NCI-H82 (cell line): ENCODE measurements at places on chromosomes 4 and X.

DNA sequence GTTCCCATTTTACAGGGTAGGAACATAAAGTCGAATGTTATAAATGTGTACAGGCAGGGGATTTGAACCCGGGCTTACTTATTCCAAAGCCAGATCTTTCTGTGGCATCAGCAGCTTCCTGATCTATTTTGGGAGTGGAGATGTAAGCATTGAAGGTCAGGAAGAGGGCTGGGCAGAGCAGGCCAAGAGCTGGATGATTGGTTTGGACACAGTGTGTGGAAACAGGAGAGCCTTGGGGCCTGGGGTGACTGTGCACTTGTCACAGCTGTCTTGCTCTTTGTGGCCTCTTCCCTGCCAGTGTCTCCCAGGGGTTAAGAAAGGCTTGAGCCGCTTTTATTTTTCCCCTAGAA, 127.9 kb upstream of the ENPP6 start:
- DNase-seq, result no peak

DNA sequence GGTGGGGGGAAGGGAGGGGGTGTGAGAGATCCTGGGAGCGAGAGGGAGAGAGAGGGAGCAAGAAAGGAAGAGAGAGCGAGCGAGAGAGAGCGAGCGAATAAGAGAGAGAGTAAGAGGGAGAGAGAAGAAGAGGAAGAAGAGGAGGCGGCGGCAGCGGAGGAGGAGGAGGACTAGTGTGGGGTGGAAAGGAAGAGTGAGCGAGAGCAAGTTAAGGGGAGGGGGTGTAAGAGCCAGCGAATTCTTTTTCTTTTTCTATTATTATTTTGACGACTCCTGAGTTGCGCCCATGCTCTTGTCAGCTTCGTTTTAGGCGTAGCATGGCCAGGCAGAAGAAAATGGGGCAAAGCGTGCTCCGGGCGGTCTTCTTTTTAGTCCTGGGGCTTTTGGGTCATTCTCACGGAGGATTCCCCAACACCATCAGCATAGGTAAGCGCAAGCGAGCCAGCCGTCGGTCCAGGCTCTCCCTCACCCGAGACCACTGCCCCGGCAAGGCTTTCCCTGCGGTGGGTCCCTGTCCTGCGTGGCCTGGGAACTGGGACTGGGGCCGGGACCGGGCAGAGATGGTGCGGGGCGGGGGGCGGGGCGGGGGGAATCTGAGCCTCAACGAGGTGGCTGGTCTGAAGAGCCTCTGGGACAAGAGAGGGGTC, at the start of gene GRIA3:
TSS of gene GRIA3 (plus strand) at position 60 of the 647 bp plus-strand sequence. CDS start at position 318, 258 bp downstream.
- peak; percentile 40 for DNase-seq

GRCh38 chrX:41529221-41529620, 82.1 kb downstream of the NYX start:
- no peak for DNase-seq

- no peak for DNase-seq
These were observed 19.2 kb downstream of the CC2D2A start for GRCh38 chr4:15488658-15489470.

GRCh38 chr4:25131381-25131780, 28.9 kb downstream of the SEPSECS start:
- no peak for DNase-seq

GRCh38 chr4:172601195-172601594, 567.4 kb upstream of the GALNT7 start:
- no peak for DNase-seq

GRCh38 chr4:158065603-158066002, 107.2 kb downstream of the GASK1B start:
- no peak for DNase-seq

GRCh38 chr4:5021546-5021945, 2.3 kb upstream of the CYTL1 start:
- DNase-seq, result no peak

GRCh38 chrX:18146954-18147353, 73.7 kb downstream of the BEND2 start:
- DNase-seq, result no peak

GRCh38 chrX:68175562-68175961, 257.7 kb downstream of the OPHN1 start:
- no peak for DNase-seq

DNA sequence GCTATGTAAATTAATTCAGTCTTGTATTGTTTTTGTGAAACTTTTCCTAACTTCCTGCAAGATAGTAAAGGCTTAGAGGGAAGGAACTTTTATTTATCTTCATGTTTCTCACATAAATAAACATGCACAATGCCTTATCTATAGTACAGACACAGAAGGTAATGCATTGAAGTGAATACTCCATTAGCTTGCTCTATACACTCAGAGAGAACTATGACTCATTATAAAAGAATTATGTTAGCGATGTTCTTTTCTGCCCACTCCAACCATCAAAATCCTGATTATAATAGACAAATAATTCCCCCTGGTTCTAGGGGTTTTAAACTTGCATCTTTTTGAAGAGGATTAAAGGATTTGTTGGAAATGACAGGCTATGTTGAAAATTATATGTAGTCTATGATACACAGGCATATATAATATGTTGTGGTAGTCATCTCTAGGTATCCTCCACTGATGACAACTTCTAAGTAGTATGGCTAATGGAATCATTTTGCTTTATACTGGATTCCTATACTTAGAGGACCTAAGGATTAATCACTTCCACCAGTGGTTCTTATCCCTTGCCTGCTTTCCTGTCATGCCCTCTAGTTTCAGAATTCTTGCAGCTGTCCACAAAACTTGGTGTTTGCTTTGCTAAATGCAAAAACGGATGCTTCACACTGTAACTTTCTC, 115.7 kb downstream of the NDST4 start:
- no peak for DNase-seq

DNA sequence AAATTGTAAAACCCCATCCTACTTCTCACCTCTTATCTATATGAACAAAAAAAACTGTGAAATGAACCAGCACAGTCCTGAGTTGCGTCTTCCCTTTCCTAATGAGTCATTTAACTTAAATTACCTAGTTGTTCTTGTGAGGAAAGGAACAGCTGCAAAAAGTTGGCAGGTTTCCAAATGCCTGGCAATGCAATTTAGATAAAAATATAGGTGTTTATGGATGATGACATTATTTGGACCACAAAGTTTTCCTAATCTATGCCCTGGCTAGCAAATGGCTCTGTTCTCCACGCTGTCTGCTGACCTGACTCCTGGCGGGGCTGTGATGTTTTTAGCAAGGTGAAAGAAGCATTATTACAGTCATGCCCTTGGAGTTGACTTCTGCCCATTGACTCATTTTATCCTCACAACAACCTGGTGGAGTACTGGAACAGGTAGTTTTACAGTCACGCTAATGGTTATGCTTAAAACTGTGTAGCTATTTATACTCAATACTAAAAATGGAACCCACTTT, 29.8 kb upstream of the RELL1 start:
- DNase-seq, result peak; percentile 5
